ENCODE measurements at places on chromosomes 13 and 19.

GRCh38 chr13:21698817-21699679, 28.2 kb downstream of the FGF9 start:
- no peak for DNase-seq

- DNase-seq: no peak
Observed at GRCh38 chr19:55830656-55831055, 1.1 kb downstream of the NLRP11 start.

DNA sequence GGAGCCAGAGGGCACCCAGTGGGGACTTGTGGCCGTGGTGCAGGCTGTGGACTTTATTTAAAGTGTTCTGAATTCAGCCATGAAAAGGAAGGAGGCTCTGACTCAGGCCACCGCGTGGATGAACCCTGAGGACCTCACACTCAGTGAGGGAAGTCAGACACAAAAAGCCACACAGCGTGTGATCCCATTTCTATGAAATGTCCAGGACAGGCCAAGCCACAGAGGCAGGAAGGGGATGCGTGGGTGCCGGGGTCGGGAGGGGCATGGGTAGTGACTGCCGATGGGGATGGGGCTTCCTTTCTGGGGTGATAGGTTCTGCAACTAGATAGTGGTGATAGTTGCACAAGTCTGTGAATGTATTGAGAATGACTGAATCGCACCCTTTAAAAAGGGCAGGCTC, 8.7 kb upstream of the ZBTB7A start:
- DNase-seq: no peak

DNA sequence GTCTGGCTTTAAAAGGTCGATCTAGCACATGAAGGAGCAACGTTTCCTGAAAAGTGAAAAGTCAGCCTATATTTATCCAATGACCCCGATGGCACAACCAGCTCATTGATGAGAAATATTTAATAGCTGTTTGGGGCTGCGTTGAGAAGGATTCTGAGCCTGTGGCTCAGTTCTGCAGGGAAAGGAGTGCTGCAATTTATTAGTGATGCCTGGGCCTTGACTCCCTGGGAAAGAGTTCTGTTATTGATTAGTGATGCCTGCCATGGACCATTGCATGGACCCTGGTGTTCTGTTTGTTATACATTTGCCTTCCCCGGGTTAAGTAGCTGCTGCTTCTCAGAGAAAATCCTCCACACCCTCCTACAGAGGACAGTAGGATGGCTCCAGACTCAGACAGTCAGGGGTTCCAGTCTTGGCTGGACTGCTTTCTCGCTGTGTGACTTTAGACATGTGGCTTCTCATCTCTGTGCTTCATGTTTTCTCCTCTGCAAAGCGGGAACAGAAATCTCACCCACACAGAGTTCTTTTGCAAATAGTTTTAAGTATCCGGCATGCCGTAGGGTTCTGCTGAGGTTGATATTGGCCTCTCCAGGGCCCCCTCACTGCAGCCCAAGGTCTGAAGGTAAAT, 17.7 kb upstream of the PTPRS start:
- DNase-seq: no peak

DNA sequence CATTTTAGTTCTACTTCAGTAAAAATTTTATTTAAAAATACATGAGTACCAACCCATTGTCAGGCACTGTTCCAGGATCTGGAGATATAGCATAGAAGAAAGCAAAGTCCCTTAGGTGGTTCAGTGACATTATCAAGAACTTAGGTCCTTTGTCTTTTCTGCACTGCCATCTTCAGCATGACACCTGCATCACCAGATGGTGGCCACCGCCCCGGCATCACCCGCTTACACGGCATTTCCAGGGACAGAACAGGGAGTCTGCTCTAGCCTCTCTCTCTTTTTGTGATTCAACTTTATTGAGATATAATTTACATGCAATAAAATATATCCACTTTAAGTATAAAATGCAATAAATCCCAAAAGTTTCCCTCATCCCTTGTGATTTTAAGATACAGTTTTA, 23.5 kb downstream of the DYRK1B start:
- no peak for DNase-seq

GRCh38 chr19:51145916-51146493, 3.9 kb downstream of the SIGLEC7 start:
- no peak for DNase-seq

DNA sequence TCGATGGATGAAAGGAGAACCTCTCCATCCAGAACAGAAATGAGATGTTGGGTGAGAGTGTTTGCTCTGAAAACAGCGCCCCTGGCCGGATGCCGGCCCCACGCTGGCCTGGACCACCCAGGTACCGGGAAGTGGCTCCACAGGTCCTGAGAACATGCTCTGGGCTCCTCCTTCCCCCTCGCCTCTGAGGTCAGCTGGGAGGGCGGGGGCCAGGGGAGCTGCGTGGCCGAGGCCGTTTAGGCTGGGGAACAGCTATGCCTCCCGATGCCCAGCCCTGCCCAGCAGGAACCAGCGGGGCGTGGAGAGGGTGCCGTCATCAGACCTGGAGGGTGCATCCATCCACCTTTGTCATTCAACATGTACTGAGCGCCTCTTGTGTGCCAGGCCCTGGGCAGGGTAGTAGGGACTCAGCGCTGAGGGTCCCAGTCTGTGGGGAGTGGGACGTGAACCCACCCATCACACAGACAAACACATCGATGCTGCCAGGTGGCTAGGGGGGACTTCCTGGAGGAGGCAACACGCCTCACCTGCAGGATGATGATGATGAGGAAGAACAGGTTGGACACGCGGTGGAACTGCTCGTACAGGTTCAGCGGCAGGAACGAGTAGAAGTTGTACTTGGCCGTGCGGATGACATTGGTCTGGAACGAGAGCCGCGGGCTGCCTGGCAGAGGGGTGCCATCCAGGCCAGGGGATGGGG, 4.2 kb downstream of the ATP8B3 start:
- no peak for DNase-seq

DNA sequence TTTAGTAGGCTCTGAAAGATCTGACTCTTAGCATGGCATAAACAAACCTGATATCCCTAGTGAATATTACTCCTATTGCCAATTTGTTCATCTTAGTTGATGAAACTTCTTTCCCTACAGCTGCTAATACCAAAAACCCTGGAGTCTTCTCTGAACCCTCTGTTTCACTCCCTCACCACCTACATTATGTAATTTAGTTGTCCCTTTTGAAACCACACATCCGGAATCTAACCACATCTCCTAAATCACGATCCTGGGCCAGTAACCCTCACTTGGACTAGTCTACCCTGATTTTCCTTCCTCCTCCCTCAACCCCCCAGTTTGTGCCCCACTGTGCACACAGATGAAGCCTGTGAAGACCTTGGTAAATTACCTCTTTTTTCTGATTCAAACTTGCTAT, 1.2 kb downstream of the ZNF256 start:
- no peak for DNase-seq

Data from thoracic aorta (tissue), 2 donors.